H7 (cell line): ENCODE measurements at places on chromosomes 6 and 20.

GRCh38 chr6:190596-191395 lies 101.5 kb upstream of the DUSP22 start:
- peak; percentile 47 for DNase-seq

GRCh38 chr6:148973538-148974208 lies 226.8 kb downstream of the UST start:
- DNase-seq = peak; percentile 49

GRCh38 chr6:169502445-169502844 lies 199.4 kb downstream of the WDR27 start:
- DNase-seq = no peak

DNA sequence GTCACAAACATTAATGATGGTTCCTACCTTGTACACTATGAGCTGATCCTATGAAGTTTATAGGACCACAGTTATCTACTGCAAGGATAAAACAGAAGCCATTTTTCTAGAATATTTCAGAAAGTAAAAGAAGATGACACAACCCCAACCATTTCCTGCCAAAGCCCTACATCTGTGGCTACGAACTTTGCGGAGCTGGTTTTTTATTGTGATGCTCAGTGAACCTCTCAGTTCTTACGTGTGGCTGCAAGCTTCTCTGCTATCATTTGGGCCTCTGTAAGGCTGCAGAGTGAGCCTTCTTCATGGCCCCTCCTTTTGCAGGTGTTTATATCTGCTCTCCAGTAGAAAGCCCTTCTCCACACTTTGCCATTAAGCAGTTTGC lies 17.8 kb upstream of the TAGAP start:
- DNase-seq = no peak

GRCh38 chr6:117919275-117919674 lies 12.2 kb downstream of the SLC35F1 start:
- no peak for DNase-seq

DNA sequence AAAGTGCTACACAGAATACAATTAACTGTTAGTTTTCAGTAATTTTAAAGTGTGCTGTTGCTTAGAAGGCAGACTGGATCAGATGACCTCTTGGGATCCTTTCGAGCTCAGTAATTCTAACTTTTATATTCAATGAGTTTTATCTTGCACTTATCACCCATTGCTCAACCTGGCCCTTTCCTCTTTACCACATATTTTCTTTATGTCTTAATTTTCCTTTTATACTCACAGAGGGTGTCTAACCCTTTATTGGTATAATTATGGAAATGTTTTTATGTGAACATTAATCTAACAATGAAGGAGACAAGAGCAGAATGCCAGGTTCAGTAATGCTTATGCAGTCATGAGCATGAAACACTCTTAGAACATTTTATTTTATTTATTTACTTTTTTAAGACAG lies 39.7 kb upstream of the CARMIL1 start:
- DNase-seq = no peak

GRCh38 chr6:116518621-116519368 lies 7.4 kb downstream of the CALHM5 start:
- DNase-seq = no peak

DNA sequence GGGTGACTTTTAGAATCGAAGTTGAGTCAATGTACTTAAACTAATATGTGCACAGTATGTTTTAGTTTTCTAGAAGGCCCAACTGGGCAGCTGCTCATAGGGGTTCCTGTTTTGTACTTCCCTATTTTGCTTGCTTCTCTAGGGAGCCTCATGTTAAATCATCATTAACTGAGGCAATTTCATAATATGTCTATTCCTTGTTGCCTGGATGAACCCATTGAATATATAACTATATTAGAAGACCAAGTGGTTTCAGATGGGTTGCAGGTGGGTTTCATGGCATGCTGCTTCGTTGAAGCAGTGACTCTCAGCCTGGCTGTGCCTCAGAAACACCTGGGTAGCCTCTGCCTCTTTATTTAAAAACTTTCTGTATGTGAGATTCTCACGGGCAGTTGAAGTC lies 22.2 kb downstream of the CARMIL1 start:
- DNase-seq = no peak

DNA sequence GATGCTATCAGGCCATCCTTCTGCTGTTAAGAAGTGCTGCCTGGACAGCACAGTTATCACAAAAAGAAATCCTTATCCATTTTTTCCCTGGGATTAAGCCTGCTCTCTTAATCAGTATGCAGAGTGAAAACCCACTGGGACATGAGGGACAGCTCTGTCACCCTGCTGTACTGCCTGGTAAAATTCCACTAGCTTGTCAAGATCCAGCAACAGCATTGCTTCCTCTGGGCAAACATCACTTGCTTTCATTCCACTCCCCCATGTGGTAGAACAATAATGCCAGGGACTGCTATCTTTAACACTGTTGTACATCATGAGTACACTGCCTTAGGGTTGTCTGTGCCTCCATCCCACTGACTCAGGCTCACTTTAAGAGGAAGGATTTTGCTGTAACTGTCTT lies 331.3 kb downstream of the KIF16B start:
- no peak for DNase-seq

DNA sequence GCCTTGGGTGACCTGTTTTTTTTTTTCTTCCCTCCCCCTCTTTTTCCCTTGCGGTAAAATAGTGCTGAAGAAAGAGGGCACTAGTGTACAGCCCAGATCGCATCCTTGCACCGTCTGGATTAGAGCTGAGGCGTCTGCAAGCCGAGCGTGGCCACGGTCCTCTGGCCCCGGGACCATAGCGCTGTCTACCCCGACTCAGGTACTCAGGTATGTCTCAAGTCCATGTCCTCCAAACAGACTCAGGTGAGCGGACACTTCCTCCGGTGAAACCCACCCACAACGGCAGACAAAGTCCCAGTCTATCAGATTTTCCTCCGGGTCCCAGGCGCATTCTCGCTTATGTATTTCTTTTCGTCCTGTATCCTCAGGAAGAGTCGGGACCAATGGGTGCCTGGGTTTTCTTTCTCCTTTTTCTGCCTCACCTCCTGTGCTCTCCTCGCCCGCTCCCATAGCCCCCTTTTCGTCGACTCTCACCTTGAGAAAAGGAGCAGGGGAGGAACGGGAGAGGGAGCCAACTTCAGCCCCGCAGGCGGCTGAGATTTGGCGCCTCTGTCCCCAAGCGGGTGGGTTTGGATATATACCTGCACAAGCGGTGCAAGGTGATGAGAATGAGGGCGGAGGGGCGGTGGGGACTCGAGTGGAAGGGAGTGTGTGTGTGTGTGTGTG lies 1.1 kb upstream of the GRM1 start:
- DNase-seq = peak; percentile 51
